Stimulated activated CD4-positive, alpha-beta T cell treated with anti-CD3 and anti-CD28 coated beads, Interleukin-1b, Interleukin-23, amount 100 ng/mL, for 48 hours (primary cell): ENCODE measurements at places on chromosomes 13 and 19.
A peak's percentile ranks its signal among the peaks of the same experiment; 100 is the strongest.

GRCh38 chr19:28199323-28199722 lies 1013.6 kb downstream of the UQCRFS1 start:
- no peak for DNase-seq

GRCh38 chr13:74004109-74004508 lies 130.1 kb downstream of the KLF12 start:
- no peak for DNase-seq

- DNase-seq: no peak
Measured at GRCh38 chr13:29800687-29801086, 49.7 kb downstream of the UBL3 start.

DNA sequence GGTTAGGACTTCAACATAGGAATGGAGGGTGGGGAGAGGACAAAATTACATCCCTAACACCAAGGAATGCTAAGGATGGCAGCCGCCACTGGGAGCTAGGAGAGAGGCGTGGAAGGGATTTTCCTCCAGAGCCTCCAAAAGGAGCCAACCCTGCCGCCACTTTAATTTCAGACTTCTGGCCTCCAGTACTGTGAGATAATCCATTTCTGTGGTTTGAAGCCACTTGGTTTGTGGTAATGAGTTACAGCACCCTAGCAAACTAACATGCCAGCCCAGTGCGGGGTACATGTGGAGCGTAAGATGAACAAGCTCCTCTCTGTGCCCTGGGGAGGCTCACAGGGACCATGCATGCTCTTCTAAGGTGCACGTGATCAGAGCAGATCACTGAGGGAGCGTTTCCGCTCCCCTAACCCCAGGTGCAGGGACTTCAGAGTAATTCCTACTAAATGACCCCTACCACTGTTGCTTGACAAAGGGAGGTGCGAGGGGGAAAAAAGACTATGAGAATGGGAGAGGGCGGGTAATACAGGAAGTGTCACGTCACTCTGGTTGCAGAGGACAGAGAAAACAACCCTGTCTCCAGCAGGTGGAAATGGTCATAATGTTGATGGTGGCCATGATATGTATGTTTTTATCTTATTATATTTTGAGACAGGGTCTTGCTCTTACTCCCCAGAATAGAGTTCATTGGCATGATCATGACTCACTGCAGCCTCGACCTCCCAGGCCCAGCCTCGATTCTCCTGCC lies 12.0 kb downstream of the FPR1 start:
- no peak for DNase-seq

GRCh38 chr13:28470296-28470695 lies 24.6 kb downstream of the FLT1 start:
- DNase-seq: no peak

GRCh38 chr19:52007806-52008557 lies at the start of gene ZNF615:
Gene ZNF615, minus strand, starts transcription at chr19:52008211. Its CDS starts 4,500 bp downstream, at chr19:52003711.
- DNase-seq: peak; percentile 85

DNA sequence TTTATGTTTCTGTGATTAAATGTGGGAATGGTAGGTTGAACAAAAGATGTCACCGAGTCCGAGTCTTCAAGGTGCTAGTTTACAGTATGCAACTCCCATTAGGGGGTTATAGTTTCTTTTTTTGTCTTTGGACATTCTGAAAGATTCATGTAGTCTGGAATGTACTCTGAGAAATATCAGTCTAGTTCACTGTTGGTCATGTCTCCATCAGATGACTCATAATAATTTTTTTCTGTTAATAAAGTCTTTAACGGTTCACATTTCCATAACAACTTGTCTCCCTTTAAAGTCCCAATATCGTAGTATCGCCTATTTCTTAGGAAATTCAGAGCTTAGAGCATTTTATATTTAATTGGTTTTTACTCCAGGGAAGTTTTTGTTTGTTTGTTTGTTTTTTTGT lies 13.5 kb upstream of the ESD start:
- no peak for DNase-seq

- DNase-seq: no peak
Measured at GRCh38 chr13:19567820-19568534, 6.6 kb upstream of the TPTE2 start.

- no peak for DNase-seq
Measured at GRCh38 chr13:22194106-22194805, 523.4 kb downstream of the FGF9 start.

DNA sequence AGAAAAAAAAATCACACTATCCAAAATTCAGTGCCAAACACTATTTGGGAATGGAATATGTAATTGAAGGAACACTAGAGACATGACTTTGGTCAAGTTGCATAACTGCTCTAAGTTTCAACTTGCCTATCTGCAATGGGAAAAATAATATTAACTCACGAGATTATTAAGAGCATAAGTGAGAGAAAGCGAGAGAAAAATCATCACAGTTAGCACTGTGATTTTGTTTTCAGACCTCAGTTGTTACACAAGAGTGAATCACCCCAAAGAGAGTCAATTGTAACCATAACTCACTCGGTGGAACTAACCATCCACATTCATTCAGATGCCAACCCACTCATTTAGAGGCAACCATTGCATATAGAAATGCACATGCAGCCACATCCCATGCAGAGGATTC lies 147.1 kb downstream of the NHLRC3 start:
- no peak for DNase-seq

- DNase-seq: no peak
Measured at GRCh38 chr13:85170372-85170771, 628.8 kb downstream of the SLITRK6 start.

GRCh38 chr19:4984438-4984990 lies 15.6 kb downstream of the KDM4B start:
- no peak for DNase-seq

DNA sequence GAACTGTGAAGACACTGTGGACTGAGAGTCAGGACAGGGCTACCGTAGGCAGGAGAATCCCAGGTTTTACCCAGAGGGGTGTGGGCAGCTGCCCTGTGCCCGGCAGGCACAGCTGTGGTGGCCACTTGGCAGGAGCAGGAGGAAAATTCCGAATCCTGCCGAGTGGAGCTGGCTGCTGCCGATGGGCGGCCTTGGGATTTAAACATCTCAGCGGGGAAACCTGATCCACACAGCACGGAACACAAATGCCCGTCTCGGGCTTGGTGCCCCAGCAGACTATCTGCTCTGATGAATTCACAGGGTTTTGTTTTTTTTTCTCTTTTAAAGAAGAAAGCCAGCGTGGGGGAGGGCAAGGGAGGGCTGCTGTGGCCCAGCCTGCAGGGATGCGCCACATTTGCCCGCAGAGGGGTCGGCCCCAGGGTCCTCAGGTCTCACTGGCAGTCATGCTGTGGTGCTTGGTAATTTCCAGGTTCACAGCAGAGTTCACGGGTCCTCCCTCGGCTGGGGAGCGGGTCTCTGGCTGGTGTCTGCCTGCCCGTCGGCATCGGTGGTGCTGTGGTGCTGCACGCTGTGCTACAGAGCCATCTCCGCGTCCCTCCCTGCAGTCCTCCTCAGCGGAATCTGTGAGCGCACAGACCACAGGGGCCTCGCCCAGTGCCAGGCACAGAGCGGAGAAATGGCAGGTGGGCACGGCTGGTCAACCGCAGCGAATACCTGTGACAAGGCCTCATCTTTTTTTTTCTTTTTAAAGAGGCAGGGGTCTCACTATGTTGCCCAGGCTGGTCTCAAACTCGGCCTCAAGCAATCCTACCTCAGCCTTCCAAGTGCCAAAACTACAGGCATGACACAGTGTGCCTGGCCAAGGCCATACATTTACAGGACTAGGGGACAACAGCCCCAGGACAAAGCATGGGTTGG lies 28.1 kb downstream of the MPND start:
- no peak for DNase-seq

DNA sequence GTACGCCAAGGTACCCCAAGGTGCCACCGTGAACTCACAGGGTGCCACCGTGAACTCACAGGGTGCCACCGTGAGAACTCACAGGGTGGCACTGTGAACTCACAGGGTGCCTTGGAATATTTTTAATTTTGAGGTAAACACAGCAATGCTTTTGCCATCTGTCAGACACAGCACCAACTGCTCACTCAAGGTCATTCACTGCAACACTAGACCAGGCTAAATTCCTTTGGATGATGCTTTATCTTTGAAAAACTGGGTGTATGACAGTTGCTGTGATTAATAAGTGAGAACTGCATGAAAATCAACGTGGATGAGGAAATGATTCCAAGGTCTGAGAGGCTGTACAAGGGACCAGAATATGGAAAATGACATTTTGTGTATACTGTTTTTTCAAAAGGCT lies 18.9 kb downstream of the SAFB2 start:
- DNase-seq: no peak

DNA sequence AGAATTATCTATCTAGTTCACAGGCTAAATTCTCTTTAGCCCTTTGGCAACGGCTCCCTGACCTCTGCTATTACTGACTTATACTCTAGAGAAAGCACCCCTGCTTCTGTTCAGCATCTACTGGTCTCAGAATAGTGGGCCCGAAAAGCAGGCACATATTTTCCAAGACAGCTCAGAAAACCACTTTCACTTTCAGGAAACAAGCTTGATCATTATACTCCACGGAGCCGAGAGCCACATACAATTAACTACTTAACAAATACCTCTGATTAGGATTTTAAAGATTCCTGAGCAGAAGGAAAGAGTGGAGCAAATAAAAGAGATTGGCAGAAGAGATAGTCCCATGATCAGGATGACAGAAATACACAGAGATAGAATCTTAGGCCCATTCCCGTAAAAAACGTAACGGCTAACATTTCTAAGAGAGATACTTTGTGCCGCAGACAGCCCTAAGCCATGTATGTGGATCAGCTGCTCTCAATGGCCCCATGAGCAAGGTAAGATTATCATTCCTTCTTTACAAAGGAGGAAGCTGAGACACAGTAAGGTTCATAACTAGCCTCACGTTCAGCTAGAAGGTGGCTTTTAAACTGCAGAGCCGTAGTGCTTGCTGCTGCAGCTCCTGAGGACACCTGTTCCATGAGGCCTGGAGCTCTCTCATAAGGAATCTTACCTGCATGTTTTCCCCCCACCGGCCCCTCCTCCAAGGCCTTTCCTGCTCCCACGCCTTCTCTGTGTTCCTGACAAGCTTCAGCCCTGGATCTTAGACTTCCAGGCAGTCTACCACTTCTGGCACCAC lies 227.2 kb downstream of the FOXO1 start:
- DNase-seq: peak; percentile 29

GRCh38 chr13:99655351-99656091 lies 154.2 kb downstream of the TM9SF2 start:
- peak; percentile 73 for DNase-seq

GRCh38 chr19:56134654-56134921 lies 6.5 kb upstream of the ZNF444 start:
- DNase-seq: no peak

- DNase-seq: no peak
Measured at GRCh38 chr13:25616674-25617073, 244.9 kb downstream of the ATP8A2 start.

DNA sequence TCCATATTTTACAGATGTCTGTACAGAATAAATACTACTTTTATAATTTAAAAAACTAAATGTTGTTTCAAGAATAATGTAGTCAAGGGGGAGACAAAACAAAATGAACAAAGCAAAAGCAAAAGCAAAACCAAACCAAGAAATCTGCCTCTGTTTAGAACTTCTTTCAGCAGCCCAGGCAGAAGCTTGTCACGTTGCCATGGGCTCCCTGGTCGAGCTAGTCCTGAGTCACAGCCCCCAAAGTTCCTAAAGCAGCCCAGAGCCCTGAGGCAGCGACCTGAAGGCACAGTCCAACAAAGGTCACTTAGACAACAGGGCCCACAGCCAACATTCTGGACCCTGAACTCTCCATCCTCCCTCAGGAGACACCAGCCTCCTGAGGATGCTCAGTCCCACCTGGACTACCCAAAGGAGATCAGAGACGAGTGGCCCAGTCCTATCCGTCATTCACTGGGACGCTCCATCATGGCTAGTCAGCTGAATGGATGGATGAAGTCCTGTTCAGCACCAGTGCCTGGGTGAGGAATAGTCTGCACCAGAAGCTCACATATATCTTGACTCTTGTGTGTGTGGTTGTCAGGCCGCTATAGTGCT lies 41.7 kb downstream of the SIAH3 start:
- no peak for DNase-seq

GRCh38 chr19:48842789-48843162 lies 6.5 kb upstream of the HSD17B14 start:
- DNase-seq: peak; percentile 15

GRCh38 chr13:111654531-111654930 lies 334.1 kb downstream of the TEX29 start:
- DNase-seq: no peak

DNA sequence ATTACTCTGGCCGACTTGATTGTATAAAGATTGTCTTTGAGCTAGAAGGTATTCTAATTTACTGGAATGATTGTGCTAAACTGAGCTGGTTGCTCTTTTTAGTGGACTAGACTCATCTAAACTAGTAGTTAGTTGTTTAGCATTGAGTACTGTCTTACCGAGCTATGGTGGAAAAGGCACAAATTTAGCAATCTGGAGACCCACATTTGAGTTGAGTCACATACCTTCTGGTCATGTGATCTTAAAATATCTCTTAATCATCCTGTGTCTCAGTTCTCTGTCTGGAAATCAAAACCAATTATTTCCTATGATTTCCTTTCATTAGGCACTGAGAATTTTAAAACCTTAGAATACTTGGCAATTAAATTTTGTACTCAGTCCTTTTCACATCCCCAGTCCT lies 349.5 kb downstream of the IRS2 start:
- no peak for DNase-seq

- DNase-seq: no peak
Measured at GRCh38 chr13:33745370-33746324, 72.3 kb upstream of the RFC3 start.

GRCh38 chr19:27964185-27964584 lies 1248.8 kb downstream of the UQCRFS1 start:
- no peak for DNase-seq

DNA sequence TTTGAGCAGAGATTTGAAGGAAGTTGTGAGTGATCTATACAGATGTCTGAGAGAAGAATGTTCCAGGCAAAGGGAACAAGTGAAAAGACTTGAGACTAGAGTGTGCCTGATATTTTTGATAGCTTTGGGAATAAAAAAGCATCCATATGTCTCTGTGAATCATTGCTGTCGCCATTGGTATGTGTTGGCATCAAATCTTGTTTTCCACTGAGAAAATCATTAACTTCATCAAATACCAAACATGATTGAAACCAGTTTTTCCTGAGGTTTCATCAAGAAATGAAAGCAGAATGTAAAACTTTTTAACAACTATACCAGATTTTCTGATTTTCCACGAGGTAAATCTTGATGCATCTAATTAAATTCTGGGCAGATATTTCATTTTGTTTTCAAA lies 862.6 kb downstream of the DIAPH3 start:
- DNase-seq: no peak
